ENCODE measurements at places on chromosomes 11 and 22.

- no peak for DNase-seq
Observed at GRCh38 chr11:17257196-17257595, 19.3 kb upstream of the NUCB2 start.

- no peak for DNase-seq
Observed at GRCh38 chr22:39405346-39406085, 5.9 kb downstream of the TAB1 start.

GRCh38 chr22:26417406-26417805 is 11.7 kb upstream of the ASPHD2 start:
- DNase-seq: no peak

DNA sequence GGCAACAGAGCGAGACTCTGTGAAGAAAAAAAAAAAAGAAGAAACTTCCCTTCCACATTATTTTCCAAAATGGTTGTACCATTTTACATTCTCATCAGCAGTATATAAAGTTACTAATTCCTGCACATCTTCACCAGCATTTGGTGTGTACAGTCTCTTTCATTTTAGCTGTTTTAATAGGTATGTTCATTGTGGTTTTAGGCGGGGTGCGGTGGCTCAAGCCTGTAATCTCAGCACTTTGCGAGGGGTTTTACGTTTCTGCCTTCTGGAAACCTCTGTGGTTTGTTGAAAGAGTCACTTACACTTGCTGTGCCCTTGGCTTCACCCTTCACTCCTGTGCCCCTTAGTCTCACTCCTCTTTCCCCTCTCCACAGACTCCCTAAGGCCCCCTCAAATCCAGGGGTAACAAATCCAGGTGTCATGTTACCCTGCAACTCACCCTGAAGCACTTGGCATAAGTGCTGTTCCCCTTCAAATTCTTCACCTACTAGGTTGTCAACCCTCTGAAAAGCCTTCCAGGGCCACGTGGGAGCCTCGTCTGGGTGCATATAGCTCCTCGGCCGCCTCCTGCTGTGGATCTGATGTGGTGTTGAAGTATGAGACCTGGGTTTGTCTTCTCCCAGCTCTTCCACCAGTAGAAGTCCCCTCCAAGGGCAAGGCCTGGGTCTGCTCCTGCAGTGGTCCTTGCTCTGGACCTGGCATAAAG is 20.8 kb downstream of the TOB2 start:
- DNase-seq: no peak

DNA sequence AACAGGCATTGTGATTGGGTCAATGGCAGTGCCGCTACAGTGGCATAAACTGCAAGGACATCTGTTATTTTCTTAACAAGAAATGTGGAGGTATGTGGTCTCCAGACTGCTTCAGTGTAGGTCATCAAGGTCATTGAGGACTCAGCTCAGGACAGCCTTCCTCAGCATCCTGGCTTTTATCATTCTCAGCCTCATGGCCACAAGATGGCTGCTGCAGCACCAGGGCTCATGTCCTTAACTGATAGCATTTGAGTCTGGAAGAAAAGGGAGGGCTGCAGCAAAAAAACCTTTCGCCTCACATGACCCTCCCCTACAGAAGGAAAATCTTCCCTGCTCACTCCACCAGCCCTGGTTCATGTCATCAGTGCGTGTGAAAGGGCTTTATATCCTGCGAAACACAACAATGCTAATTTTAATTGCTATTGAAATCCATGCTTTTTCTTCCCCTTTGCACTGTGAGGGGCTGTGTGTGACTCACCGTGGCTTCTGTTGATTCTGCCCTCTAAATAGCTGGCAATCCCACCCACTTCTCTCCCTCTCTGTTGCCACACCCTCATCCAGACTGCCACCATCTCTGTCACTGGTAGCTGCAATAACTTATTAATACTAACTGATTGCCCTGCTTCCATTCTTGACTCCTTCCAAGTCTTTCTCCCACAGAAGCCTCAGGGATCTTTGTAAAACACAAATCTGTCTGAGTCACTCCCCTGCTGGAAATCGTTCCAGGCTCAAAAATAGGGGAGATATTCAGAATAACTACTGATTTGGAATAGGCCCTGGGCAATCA is 43.8 kb downstream of the CHRDL2 start:
- DNase-seq: no peak

GRCh38 chr11:109112261-109112660 is 309.7 kb upstream of the C11orf87 start:
- DNase-seq: no peak

GRCh38 chr11:36081274-36081945 is 137.5 kb downstream of the LDLRAD3 start:
- no peak for DNase-seq

- no peak for DNase-seq
Observed at GRCh38 chr11:33772300-33772699, 2.0 kb downstream of the FBXO3 start.

DNA sequence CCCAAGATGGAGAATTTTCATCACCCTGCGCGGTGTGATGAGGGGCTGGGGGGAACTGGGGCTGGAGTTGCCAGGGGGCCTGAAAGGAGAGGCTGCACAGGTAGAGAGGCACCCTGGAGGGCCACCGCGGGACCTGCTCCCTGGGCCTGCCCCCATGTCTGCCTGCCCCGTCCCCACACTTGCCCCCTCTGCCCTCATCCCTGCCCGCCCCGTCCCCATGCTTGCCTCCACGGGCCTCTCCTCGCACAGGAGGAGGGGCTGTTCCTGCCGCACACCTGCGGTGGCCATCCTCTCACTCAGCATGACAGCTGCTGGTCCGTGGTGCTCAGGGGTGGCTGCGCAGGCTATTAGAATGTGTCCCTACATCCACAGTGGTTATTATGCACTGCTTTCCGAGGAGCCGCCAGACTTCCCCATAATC is 43.5 kb downstream of the LINC01488 start:
- DNase-seq: no peak

GRCh38 chr11:44607319-44607962 is 42.0 kb downstream of the CD82 start:
- no peak for DNase-seq

DNA sequence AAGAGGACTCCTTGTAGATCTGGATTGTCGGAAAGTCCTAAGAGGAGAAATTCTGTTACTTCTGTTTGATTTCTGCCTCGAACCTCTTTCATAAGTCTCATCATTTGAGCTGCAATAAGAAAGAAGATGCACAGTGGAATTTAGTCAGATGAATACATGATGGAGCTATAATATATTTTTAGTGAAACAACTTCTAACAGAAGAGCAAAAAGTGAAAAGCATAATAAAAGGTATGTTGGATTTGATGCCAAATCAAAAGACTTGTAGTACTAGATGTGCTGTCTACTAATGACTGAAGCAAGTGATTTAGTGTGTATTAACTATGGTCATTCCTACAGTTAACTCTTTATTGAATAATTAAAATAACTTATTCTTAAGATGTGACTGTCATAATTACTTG is at the start of gene OR5AP2:
OR5AP2 (minus strand) TSS at position 101 of the 400 bp plus-strand sequence; CDS start at position 101, 0 bp downstream.
- DNase-seq: no peak

- DNase-seq: no peak
Observed at GRCh38 chr11:78740199-78741071, 165.8 kb upstream of the NARS2 start.

DNA sequence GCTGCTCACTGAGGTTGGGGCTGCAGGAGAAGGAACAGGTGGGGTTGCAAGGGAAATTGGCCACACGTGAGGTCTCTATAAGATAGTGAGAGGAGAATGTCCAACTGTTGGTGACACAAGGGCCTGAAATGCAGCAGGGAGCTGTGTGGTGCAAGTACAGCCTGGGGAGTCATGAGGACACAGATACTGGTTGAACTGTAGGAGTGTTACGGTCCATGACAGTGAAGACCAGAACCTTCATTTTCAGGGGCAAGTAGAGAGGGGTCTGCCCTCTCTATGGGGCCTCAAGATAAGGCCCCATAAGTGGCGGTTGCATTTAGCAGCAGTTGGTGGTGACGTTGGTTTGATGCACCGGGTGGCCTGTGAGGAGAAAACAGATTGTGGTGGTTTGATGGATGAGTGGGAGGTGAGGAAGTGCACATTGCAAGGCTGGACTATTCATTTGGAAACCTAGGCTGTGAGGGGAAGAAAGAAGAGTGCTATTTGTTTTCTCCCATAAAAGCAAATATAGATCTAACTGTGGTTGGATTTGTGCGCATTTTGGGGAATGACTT is 39.4 kb downstream of the MICAL2 start:
- no peak for DNase-seq

DNA sequence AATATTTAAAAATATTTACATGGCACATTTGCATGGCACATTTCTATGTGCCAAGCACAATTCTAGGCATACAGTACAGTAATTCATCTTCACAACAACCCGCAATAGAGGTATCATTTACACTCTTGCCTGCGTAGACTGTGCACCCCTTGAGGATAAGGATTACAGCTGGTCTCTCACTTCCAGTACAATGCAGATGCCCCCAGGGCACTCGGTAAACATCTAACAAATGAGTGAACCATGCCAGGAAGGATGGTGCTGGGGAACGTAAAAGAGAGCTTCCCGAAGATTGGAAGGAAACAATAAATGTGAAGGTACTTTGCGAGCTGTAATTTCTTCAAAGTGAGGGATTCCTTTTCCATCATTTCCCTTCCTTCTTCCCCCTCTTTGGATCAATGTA is 1.3 kb downstream of the PRPF19 start:
- DNase-seq: no peak

DNA sequence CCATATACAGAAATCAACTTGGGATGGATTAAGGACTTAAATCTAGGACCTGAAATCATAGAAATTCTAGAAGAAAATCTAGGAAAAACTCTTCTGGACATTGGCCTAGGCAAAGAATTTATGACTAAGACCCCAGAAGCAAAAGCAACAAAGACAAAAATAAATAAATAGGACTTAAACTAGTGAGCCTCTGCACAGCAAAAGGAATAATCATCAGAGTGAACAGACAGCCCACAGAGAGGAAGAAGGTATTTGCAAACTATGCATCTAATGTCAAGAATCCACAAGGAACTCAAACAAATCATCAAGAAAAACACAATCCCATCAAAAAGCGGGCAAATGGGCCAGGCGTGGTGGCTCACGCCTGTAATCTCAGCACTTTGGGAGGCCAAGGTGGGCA is 32.4 kb downstream of the TTC28 start:
- DNase-seq: no peak

- no peak for DNase-seq
Observed at GRCh38 chr11:115123641-115124040, 380.6 kb downstream of the CADM1 start.

DNA sequence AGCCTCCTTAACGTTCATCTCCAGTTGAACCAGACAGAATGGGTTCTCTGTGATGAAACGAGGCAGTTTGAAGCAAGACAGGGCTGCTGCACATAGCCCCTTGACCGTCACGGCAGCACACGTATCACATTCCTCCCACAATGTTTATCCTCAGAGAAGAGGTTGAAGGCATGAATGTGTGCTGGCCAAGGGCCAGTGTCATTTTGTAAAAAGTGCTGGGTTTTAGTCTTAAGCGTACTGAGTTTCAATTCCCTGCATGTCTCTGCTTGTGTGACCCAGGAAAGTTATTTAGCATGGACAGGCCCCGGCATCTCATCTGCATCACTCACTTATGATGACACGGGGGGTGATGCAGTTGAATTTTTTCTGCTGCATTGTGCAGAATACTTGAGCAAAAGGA is 31.6 kb downstream of the TTC12 start:
- DNase-seq: no peak

DNA sequence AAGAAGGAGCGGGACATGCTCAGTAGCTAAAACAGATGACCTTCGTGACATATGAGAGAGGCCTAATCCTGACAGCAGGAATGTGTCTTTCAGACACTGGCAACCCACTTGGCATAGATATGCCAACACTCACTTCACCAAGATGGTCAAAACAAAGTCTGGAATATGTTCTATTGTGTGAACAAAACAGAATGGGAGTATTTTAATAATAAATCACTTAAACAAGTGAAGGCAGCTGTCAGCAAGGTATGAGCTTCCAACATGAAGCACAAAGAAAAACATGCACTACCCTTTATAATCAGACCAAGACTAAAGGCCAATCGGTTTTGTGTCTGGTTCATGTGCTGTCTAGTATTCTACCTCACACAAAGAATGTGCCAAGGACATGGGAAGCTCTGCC is 23.1 kb downstream of the CCDC34 start:
- no peak for DNase-seq

DNA sequence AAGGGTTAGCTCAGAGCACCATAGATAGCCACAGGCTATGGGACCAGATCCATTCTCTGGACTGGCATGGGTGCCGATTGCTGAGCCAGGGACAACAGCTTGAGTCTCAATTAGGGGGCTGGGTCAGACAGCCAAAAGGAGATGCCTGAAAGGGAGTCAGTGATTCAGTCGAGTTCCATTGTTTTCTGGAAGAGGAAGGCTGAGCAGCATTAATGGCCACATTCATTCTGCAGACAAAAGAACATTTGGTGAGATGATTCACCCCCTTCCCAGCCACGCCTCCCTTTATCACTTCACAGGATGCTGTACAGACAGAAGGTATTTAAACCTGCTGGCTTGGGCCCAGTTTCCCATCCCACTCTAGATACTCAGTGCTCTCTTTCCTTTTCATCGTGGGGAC is 131.9 kb downstream of the ADAMTS15 start:
- no peak for DNase-seq

DNA sequence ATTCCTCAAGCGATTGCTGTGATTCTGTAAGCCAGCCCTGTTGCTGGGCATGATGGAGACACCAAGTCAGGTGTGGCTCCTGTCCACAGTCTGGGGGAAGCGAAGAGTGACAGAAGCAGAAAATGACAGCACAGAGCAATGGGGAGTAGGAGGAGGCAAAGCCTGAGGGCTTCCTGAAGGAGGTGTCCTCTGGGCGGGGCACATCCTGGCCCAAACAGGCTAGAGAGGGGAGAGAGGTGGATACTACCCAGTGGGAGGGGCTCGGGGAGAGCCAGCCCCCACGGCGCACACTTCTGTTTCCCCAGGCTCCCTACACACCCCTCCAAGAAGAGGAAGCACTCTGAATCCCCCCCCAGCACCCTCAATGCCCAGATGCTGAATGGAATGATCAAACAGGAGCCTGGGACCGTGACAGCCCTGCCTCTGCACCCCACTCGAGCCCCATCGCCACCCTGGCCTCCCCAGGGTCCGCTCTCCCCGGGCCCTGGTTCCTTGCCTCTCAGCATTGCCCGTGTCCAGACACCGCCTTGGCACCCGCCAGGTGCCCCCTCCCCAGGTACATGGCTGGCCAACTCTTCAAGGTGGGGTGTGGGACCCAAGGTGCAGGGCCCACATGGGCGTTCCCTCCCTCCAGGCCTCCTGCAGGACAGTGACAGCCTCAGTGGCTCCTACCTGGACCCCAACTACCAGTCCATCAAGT is 18.9 kb downstream of the MYRF start:
- no peak for DNase-seq

GRCh38 chr22:37486224-37486845 is at the start of gene MFNG:
Gene MFNG (minus strand): TSS chr22:37486384. CDS start chr22:37486177, 207 bp downstream.
- peak; percentile 41 for DNase-seq

GRCh38 chr22:36860821-36861659 is at the start of gene NCF4:
Gene NCF4 (plus strand): TSS chr22:36861006. CDS start chr22:36861172, 166 bp downstream.
- DNase-seq: no peak

- DNase-seq: no peak
Observed at GRCh38 chr11:74650498-74650897, 58.1 kb downstream of the POLD3 start.

- no peak for DNase-seq
Observed at GRCh38 chr11:124610295-124610694, 933 bp upstream of the PANX3 start.

DNA sequence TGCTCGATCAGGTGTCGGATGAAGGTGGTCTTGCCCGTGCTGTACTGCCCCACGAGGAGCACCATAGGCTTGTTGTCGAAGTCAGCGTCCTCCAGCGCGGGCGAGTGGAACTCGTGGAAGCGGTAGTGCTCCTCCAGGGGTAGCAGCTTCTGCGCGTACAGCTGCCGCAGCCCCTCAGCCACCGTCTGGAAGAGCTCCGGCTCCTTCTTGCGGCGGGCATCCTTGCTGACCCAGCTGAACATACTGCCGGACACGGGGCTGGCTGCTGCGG is 263 bp downstream of the EHD1 start:
- no peak for DNase-seq

GRCh38 chr11:75428989-75429640 is 3.9 kb downstream of the KLHL35 start:
- DNase-seq: no peak
